Frontal cortex (tissue), 4 donors: ENCODE measurements at places on chromosomes 2 and 18.

DNA sequence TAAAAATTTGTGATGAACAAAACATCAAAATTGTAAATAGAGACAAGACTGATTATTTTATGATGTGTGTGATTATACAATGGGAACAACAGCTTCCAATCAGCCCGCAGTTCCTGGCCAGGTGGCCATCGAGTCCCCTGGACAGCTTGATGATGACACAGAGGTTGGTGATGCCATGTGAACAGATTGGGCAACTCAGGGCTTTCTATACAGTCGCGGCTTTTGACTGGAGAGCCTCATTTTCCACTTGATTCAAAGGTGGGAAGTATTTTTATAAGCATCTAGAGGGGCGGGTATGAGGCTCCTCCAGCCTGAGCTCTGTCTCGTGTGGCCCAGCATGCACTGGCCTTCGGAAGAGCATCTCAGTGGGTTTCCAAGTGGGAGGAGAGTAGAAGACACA lies 14.9 kb upstream of the HPCAL1 start:
- no peak for DNase-seq

DNA sequence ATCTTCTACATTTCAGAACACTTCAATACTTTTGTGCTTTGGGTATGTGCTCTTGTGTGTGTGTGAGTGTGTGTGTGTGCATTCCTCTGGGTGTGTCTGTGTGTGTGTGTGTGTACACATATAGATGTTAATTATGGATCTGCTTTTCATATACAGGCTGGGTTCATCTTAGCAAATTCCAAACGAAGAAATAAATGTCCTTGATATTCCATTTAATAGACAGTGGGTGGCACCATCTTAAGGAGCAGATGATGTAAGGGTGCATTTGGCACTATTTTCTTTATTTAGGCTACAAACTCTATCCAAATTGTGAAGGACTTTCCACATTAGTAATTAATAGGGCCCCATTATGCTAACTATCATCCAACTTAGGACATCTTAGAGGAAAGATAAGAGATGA lies 425.8 kb upstream of the POU3F3 start:
- no peak for DNase-seq

- DNase-seq = no peak
Observed at GRCh38 chr2:24918326-24919036, 1.6 kb downstream of the ADCY3 start.

- no peak for DNase-seq
Observed at GRCh38 chr2:149585166-149585885, 2.2 kb downstream of the MMADHC start.

DNA sequence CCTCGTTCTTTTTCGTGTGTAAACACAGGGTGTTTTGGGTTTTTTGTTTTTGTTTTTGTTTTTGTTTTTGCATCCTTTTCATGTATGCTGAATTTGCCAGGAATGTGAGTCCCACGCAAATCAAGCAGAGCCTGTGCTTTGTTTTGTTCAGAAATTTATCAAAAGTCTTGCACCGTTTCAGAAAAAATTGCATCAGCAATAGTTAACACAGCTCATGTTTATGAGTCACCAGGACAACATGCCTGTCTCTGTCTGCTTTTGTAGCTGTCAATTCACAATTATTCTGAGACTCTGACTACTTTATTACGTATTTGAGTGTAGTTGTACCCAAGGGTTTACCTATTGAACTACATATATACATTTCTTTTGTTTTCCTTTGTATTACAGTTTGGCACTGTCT lies 38.3 kb downstream of the MRPL44 start:
- no peak for DNase-seq
